ENCODE measurements at places on chromosomes 13 and 19.

DNA sequence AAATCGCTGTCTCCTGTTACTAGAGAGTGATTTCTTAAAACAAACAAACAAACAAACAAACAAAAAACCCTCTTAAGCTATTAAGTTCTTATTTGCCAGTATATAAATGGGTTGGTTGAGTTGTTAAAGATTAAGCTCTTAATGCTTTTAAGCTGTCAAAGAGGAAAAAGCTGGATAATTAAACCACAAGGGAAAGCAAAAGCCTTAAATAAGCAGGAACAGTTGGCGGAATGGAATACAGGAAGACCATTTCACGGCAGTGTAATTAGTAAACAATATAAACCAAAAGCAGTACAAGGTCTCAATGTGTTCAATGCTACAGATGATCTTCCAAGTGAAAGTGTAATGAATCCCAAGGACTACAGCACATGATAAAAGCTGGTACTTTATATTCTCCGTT is 32.2 kb upstream of the GGACT start:
- DNase-seq: no peak

DNA sequence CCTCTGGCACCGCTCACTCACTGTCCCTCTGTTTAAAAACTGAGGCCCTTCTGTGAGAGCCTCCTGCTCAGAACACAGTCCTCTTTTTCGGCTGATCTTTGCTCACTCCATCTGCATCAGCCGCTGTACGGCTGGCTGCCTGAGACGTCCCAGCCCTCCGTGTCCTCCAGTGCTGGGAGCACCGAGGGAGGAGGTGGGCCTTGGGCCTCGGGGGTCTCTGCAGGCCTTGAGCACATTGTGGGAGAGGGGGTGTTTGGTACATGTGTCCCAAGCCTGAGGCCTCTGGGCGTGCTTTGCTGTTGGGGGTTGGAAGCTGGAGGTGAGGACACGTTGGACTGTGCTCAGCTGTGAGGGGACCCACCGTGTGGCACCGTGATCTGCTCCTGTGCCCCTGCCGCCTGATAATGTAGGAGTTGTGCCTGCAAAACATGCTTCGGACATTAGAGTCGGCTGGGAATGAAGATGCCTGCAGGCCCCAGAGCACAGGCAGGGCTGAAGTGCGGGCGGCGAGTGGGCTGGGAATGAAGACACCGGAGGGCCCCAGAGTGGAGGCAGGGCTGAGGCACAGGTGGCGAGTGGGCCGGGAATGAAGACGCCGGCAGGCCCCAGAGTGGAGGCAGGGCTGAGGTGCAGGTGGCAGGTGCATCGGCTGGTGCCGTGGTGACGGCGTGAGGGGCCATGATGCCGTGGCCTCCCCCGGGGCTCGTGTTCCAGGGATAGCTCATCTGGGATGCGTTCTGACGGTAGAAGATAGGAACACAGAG is 30.6 kb downstream of the MCF2L start:
- no peak for DNase-seq

GRCh38 chr13:47033216-47033615 is 136.4 kb upstream of the HTR2A start:
- no peak for DNase-seq

DNA sequence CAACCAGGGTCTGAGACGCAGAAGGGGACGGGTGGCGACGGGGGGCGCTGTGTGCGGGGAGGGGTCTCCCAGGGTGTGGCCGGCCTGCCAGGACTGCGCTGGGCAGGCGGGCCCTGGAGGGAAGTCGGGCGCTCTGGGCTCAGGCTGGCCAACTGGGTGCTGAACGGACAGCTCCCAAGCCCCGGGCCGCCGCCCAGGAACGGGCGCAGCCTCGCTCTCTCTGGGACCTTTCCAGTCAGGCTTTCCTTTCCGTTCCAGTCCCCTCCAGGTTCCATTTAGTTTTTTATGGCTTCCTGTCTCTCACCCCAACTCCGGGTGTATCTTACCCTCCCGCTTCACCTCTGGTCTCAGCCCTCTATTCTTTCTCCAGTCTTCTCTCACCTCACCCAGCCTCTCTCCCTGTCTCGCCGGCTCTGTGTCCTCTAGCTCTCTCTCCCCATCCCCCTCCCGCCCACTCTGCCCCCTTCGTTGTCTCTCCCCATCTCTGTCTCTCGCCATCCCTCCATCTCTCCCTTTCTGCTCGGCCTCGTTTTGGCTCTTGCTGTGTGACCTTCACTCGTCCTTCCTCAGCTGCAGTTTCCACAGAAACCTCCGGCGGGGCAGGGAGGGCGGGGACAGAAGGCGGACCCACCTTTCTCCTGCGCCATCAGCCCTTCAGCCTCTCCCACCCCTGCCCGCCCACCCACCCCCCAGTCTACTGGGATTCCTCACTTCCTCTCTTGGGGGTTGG is 3.3 kb upstream of the ATP1A3 start:
- peak; percentile 9 for DNase-seq

DNA sequence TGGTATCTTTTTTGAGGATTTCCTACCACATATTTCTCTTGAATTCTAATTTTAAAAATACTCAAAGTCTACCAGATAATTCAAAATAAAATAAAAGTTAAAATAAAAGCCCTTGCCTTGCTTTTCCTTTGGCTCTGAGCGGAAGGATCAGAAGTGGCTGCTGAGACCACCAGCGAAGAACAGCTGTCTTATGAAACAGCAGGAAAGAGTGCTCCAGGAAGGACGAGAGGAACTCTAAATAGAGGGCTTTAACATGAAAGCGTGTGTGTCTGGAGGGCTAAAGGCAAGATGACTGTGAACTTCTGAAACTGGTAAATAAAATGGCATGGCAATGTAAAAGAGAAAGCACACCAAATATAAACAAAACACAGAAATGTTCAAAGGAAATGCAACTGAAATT is 521.5 kb upstream of the SPRY2 start:
- DNase-seq: no peak

DNA sequence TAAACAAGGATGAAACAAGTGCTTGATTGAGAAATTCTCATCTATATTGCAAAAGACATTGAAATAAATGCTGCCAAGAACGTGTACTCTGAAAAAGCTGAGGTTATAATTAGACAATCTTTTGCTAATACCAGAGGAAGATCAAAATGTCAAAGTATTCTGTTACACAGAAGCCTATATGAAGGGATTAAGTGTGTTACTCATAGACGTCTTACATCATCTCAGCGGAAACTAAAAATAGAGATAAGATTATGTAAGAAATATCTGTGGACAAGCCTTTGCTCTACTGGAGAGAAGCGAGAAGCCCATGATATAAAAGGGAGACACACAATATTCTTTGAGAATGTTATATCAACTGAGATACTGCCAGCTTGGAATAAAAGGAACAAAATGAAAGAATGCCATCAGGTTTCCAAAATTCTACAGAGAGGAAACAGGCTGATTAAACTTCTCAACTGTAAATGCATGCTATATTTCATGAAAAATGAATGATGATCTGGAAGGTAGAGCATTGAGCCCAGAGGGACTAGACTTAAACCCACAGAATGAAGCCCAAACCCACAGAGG is 699.0 kb downstream of the GPC5 start:
- DNase-seq: no peak

DNA sequence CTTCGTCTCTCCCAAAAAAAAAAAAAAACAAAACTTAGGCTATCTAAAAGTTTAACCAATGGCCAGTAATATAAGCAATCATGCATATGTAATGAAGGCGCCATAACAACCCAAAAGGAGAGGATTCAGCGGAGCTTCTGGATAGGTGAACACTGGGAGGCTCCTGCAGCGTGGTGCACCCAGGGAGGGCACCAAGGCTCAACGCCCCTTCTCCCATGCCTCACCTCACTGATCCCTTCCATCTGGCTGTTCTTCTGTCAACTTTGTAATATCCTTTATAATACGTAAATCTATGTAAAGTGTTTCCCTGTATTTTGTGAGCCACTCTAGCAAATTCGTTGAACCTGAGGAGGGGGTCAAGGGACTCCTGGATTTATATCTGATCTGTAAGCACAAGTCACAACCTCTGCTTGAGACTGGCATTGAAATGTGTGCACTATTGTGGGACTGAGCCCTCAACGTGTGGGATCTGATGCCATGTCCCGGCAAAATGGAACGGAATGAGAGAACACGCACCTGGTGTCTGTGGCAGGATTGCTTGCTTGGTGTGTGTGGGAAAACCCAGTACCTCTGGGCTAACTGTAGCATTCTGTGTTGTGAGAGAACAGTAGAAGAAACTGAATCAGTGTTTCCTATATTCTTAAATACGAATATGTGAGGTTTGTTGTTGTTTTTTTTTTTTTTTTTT is 521 bp upstream of the ZNF665 start:
- DNase-seq: no peak

DNA sequence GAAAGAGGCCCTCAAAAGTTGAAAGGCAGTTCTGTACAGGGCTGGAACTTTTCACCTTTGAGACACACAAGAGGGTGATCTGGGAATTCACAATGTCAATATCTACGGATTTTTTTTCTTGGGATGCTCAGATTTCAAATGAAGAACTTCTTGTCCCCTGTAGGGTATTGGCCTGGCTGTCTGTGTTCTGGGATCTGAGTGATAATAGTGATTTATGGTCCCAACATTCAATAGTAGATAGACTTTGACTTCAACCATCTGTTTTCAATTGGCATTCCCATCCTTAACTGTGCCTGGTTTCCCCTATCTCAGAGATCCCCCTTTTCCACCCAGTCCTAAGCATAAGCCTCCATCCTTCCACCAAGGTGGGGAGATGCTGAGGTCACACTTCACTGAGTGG is 274.1 kb downstream of the COG6 start:
- DNase-seq: no peak

DNA sequence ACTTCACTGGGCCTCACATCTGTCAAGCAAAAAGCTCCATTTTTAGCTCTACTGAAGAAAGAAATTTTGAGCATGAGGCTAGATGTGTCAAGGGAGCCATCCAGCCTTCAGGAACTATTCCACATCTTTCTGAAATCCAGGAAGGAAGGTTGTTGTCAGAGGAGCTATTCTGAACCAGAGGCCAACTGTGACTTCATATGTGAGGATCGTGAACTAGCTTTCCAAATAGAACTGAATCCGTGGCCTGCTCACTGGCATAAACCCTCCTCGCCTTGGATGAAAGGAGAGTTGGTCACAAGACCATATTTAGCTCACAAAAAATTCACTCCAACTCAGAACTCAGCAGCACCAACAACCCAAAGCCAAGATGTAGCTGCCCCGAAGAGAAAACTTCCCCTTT is 195.8 kb downstream of the FOXO1 start:
- no peak for DNase-seq

GRCh38 chr13:67645874-67646467 is 415.8 kb upstream of the PCDH9 start:
- no peak for DNase-seq

- no peak for DNase-seq
Measured at GRCh38 chr13:33575378-33575777, 242.6 kb upstream of the RFC3 start.

- no peak for DNase-seq
Measured at GRCh38 chr13:114203536-114203935, 24.5 kb downstream of the CFAP97D2 start.

DNA sequence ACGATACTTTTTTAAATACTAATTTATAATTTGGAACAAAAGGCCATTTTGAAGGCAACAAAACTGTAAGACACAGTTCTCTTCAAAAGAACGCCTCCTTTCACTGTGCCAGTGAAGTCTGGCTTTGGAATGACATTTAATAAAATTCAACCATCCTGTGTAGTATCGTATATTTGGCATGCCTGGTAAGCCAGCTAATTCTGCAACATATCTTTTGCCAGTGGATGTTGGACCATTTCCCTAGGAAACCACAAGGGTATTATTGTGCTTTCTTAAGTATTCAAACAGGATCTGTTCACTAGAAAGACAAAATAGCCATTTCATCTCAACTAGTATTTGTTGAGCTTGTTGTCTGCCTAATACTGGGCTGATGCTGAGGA is 111.6 kb downstream of the RGCC start:
- DNase-seq: peak; percentile 71

- no peak for DNase-seq
Measured at GRCh38 chr13:40812724-40813445, 23.5 kb downstream of the SLC25A15 start.

- DNase-seq: no peak
Measured at GRCh38 chr13:59458908-59459579, 704.7 kb downstream of the DIAPH3 start.

- no peak for DNase-seq
Measured at GRCh38 chr13:49063497-49063896, 87.8 kb downstream of the FNDC3A start.
